OCI-LY7 (cell line): ENCODE measurements at places on chromosomes 3 and 15. TPM values are rescaled to one million over a fixed set of nuclear protein-coding genes. Genes with fewer than 3 reads are reported as not detected.

IQCF5 gene
- not detected in 2 replicates for total RNA-seq

SLC27A2 gene
- not detected in 2 replicates for total RNA-seq

ACOX2 gene
- not detected in 2 replicates for total RNA-seq

DNA sequence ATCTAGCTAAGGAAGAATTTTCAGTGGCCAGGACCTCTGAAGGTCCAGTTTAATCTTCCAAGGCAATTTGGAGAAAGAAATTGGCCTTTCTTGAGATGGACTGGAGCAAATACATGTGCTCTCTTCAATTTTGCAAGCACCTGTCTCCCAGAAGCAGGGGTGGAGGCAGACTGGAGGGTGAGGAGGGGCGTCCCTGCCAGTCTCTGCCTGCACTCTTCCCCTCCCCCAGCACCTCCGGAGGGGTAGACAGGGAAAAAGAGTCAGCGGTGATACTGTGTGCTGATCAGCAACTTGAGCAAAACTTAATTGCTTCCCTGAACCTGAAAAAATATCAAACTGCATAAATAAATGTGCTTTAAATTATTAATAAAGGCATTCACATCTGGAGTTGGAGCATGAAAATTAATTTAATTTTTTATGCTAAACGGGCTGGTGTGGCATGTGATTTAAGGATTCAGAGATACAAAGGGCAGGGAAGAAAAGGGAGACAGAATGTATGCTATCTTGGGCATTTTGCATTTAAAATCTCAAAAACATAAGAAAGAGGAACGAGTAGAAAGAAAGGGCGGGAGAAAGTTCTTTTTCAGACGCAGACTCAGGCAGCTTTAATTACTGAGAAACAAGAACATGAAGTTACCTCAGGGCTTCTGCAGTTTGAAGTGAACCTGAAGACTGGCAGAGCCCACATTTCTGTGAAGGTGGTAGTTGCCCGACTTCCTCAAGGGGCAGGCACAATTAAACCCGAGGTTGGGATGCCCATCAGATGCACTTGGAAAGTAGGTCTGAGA is 319.7 kb downstream of the UACA start:
- no peak for DNase-seq

- DNase-seq: no peak
Observed at GRCh38 chr3:120443626-120444123, 7.1 kb downstream of the FSTL1 start.

DNA sequence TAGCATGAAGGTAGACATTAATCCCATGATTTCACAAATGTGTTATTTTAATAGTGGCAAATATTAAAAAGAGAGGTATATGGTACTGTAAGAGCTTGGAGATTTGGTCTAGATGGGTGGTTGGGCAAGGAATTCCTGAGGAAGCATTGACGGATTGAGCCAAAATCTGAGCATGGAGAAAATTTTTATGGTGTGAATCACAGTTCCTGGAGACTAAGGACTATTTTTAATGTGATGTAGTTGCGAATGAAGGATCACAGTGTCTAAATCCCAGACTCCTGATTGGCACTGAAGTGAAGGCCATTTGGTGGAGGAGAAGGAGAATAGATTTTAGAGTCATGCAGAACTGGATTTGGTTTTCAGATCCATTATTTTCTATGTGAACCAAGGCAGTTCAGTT is 188.7 kb upstream of the FEZF2 start:
- DNase-seq: no peak
